ENCODE measurements at places on chromosomes 12 and 14. TPM values are rescaled to one million over a fixed set of nuclear protein-coding genes. Genes with fewer than 3 reads are reported as not detected.

Gene PTCSC3
- not detected for total RNA-seq

Gene CELA1
- total RNA-seq, result not detected

Gene KRT73
- total RNA-seq, result not detected

Gene MYH6
- 0.06 TPM for total RNA-seq

Gene TSPAN11
- total RNA-seq, result 20.9 TPM

Gene CIPC
- total RNA-seq, result 63.0 TPM

Gene DNAJC22
- 0.34 TPM for total RNA-seq

Gene PIK3C2G
- 1.2 TPM for total RNA-seq

Gene MSI1
- 0.11 TPM for total RNA-seq

Gene CLEC1B
- not detected for total RNA-seq

Gene SLCO1B1
- not detected for total RNA-seq

Gene CARMIL3
- total RNA-seq, result not detected

Gene EID3
- total RNA-seq, result 19.5 TPM

DNA sequence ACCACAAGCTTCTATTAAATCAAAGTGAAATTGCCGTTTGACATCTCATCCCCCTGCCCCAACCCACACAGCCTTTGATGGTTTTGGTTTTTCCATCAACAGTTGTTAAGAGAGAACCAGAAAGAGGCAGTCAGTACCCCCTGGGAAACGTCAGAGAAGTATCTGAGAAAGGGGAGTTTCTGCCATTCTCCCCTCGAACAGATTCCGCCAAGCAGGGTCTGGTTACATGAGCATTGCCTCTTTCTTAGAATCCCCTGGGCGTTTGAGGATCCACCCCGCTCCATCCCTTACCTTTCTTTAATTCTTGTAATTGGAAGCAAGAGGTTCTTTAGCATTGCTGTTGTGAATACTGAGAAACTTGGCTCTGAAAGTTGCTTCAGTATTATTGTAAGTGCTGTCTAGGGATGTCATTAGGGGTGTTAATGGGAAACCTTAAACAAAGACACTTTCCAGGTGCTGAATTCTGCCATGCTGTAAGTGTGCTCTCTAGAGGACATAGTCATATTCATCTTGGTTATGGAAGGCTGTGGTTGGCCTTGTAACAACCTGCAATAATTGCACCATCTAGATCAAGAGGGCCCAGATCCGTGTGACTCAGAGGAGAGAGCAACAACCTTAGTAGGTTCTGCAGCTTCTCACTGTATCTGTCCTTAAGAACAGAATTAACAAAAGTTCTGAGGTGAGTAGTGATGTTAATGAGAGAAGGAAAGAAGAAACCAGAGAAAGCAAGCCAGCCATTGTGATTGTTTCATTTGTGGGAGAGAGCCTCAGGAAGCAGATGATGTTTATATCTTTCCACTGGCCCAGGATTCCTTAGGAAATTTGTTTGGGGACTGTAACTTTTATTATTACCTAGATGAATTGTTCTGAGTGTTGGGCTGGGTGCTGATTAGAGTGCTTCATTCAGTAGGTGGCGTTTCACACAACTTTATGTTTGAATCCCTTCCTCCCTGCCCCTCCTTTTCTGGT, 9.0 kb downstream of the TMBIM6 start:
- no peak for DNase-seq

DNA sequence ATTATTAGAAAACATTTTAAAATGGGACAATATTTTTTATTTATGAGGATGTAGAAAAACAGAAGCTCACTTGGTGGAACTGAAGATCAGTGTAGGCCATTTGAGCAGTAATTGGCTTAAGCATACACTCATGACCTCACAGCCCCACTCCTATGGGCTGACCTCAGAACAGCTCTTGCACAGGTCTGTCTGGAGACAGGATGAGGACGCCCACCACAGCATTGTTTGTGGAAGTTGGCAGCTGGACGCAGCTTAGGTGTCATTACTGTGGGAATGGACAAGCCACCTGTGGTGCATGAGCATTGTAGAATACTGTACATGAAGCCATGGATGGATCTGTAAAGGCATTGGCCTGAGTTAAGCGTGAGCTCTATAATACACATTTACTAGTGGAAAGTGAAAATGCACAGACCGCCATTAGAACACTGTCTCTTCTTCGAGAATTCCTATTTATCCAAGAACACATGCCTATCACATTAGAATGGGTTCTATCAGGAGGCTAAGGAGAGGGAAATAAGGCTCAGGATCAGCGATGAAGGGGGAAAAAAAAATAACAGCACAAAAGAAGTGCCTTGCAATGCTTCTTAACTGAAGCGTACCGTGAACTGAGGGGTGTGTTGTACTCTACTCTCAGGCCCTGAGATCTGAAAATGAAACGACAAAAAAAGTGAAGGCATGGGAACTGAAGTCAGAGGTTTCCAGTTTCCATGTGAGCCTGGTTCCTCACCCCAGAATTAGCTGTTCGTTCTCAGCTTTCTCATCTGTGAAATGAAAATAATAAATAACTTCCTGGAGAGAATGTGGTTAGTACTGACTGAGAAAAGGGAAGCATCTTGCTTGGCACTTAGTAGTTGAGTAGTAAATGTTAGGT, 33.6 kb downstream of the KCNA1 start:
- no peak for DNase-seq

GRCh38 chr14:32565256-32565655, 236.2 kb downstream of the AKAP6 start:
- DNase-seq, result no peak

DNA sequence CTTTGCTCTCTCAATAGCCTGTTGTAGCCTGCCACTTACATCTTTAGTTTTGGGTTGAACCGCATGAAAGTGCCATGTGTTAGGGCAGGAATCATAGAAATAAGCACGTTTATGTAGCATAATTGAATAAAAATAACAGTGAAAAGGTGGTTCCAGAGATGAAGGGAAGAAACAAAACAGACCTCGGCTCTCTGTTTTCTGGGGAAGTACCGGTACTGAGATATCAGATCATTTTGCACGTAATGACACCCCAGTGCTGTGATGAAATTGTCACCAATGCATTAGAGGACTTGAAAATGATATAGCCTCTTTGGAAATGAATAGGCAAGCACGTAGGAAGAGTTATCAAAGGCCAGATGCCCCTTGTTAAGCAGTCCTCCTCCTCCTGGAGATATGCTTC, 42.5 kb upstream of the DLK1 start:
- no peak for DNase-seq

- DNase-seq, result peak; percentile 84
Measured at GRCh38 chr12:94874518-94875302, 128.8 kb downstream of the NDUFA12 start.

GRCh38 chr12:56596815-56597214, 33.3 kb downstream of the BAZ2A start:
- no peak for DNase-seq

DNA sequence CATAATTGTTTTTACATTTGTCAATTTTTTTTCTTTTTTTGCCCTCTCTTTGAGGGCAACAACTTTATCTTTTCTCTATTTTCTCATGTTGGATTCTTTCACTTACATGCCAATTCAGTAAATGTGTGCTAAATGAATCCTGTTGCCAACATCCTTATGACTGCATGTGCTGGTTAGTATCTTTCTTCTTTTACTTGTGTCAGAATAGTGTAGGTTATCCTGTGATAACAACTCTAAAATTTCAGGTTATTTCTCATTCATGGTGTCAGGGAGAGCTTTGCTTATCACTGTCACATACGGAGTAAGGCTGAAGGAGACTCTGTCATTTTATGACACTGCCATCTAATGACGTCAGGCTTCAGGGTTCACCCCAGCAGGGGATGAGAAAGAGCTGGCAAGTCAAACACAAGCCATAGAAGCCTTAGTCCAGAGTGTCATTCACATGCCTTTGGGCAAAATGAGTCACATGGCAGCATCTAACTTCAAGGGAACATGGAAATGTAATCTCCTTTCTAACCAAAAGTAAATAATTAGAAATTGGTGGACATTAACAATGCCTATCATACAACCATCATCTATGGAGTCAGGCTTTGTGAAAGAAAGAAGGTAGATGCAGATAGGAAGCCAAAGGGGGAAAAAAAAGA, 242.5 kb upstream of the ATP2B1 start:
- no peak for DNase-seq

GRCh38 chr14:50222055-50222613, 9.2 kb downstream of the SOS2 start:
- DNase-seq, result no peak

GRCh38 chr14:94573475-94574277, 7.5 kb upstream of the SERPINA5 start:
- DNase-seq, result no peak

DNA sequence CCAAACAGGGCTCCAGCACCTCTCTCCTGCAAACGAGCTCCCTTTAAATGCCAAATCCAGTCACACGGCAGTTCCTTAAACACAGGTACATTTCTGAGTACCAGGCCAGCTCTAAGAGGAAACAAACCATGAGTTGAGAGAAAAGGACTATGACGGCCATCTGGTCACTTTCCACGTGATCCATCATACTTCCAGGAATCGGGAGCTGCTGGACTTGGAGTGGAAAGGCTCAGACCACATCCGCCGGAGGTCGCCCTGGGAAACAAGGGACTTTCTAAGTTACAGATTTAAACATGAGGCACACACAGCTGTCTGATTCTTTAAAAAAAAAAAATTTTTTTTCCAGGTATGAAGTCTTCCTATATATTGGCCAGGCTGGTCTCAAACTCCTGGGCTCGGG, 39.2 kb downstream of the ACADS start:
- DNase-seq, result no peak

- no peak for DNase-seq
Measured at GRCh38 chr14:64387232-64387781, 846 bp upstream of the MTHFD1 start.

DNA sequence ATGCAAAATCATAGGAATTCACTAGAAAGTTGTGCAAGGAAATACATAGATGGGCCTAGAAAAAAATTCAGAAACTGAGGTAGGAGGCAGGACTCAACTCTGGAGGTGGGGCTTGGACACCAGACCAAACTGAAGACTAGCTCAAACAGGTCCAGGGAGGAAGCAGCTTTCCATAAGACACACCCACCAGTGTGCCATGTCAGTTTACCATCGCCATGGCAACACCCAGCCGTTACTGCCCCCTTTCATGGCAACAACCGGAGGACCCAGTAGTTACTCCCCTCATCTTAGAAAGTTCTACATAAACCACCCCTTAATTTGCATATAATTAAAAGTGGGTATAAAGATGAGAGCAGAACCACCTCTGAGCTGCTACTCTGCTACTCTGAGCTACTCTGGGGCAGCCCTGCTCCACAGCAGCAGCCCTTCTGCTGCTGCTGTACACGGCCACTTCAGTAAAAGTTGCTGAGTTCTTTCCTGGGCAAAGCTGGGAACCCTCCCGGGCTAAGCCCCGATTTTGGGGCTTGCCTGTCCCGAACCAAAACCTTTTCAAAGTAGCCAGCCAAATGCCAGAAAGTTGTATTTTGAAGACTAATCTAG, 30.8 kb upstream of the NINJ2 start:
- DNase-seq, result no peak

DNA sequence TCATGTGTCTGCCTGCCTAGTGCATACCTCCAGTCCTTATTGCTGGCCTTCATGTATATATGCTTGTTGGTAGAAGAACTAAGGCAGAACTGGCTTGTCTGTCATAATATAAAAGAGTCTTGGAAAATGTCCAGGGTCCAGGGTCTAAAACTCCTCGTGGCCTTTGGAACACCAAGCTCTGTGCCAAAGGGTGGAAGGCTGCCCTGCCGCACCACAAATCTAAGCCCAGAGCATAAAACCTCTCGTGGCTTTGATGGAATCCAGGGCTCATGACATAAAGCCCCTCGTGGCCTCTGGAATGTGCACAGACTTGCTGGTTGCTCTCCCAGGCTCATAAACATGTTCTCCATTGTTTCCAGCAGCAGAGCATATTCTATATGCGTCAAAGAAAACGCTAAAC, 107.9 kb downstream of the BBS10 start:
- DNase-seq, result no peak

DNA sequence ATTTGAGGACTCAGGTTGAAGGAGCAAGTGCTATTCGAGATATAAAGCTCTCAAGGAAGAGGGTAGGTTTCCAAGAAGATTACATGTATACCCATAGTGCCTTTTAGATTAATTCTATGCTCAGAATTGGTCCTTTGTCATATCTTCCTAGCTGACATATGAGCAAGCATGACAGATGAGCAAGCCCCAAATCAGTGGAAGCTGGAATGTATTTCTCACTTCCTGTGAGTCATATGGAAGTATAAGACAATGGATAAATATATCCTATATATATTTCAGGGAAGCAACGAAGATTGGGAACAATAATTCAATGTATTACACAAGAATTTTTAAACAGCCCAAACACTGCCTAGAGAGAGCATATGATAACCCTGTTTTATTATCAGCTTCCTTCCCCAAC, 674.1 kb upstream of the ATXN7L3B start:
- DNase-seq, result no peak

GRCh38 chr14:74942608-74943007, 12.8 kb downstream of the PGF start:
- no peak for DNase-seq

- no peak for DNase-seq
Measured at GRCh38 chr14:104119488-104120251, 18.7 kb upstream of the KIF26A start.

- no peak for DNase-seq
Measured at GRCh38 chr12:115872919-115873357, 404.6 kb downstream of the MED13L start.

DNA sequence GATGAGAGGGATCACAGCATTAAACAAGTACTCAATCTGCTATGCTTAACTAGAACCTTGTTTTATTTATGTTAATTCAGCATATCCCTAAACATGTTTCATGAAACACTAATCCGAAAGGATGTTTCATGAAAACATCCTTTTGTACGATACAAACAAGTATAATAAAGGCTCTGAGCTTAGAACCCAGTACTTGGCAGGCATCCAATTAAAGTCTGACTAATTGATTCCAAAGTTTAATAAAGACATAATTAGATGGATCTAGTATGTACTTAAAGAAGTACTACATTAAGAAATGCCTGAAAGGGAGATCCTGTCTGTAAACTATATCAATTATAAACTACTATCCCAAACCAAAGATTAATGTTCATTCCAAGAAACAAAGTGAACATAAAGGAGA, 51.8 kb downstream of the SCAF11 start:
- no peak for DNase-seq

DNA sequence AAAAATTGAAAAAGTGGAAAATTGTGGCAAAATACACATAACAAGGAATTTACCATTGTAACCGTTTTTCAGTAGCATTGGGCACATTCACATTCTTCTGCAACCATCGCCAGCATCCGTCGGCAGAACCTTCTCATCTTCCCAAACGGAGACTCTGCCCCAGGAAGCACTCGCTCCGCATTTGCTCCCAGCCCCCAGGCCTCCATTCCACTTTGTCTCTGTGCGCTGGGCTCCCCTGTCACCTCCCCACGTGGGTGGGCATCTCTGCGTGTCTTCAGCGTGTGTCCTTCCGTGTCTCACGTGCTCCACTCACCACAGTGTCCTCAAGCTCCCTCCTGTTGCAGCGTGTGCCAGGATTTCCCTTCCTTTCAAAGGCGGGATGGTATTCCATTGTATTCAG, 9.9 kb downstream of the GPR132 start:
- DNase-seq, result no peak

- DNase-seq, result no peak
Measured at GRCh38 chr12:101077791-101078528, 132.1 kb downstream of the SLC5A8 start.
